ENCODE measurements at places on chromosomes 13 and 19.

GRCh38 chr13:75079226-75079625 is 402.7 kb downstream of the TBC1D4 start:
- DNase-seq, result no peak

- no peak for DNase-seq
These were observed 21.2 kb upstream of the CPB2 start for GRCh38 chr13:46126056-46126455.

DNA sequence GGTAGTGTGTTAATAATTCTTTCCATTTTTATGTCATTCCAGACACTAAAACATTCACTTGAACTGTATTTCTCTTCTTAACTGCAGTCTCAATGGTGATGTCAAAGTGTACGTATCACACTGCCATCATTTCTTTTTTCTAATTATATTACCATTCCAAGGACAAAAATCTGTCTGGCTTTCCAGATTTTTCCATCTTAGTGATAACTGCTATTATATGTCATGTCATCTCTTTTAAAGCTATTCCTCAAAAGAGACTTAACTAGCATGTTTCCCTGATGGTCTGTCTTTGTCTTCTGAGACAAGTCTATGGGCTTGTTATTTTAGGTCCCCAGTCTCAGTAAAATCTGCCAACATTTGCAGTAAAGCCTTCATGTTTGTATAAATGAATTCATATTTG is 1207.1 kb downstream of the PCDH17 start:
- no peak for DNase-seq

DNA sequence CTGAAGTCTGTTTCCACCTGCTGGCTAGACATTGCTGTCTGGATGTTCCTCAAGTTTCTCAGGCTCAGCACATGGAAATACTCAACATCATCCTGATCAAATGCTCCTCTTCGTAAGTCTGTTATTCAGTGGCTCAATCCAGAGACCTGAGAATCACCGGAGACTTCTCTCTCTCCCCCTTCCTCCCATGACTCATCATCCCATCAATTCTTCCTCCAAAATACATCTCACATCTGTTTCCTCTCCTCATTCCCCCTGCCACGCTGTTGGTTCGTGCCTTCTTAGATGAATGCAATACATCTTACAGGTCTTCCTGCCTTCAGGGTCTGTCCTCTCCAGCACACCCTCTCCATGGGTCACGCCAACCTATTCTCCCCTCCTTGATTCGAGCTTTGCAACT is 7.4 kb upstream of the RXFP2 start:
- DNase-seq, result no peak

GRCh38 chr13:76750126-76750525 is 136.1 kb downstream of the KCTD12 start:
- no peak for DNase-seq

GRCh38 chr13:99031832-99032231 is 54.0 kb upstream of the DOCK9 start:
- DNase-seq, result no peak

DNA sequence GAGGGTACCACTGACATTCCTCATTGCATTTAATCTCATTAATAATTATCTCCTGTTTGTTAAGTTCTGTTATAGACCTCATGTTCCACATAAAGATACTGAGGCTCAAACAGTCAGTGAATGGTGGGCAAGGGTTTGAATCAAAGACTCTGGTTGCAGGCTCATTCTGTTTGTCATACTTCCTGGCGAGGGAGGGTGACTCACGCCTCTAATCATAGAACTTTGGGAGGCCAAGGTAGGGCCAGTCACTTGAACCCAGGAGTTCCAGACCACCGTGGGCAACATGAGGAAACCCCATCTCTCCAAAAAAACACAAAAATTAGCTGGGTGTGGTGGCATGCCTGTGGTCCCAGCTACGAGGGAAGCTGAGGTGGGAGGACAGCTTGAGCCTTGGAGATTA is 220.7 kb upstream of the MIR17HG start:
- DNase-seq, result no peak

GRCh38 chr19:19463348-19464117 is 51.8 kb downstream of the TSSK6 start:
- no peak for DNase-seq

GRCh38 chr19:41206456-41206855 is 12.6 kb upstream of the AXL start:
- no peak for DNase-seq

DNA sequence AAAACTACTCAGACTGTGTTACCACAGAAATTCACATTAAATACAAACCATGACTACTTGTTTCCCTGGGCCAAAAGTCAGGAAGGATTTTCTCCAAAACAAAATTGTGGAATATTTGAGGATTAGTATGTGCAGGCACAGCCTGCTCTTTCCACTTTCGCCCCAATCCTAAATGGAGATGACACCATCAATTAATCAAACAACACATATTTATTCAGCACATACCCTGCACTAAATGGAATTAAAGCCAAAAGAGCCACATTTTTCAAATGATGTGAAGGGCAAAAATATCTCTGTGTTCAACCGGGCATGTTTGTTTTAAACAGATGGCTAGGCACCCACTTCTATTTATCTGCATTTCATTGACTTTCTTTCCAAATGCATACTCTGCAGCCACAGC is 523.1 kb downstream of the DCT start:
- no peak for DNase-seq

DNA sequence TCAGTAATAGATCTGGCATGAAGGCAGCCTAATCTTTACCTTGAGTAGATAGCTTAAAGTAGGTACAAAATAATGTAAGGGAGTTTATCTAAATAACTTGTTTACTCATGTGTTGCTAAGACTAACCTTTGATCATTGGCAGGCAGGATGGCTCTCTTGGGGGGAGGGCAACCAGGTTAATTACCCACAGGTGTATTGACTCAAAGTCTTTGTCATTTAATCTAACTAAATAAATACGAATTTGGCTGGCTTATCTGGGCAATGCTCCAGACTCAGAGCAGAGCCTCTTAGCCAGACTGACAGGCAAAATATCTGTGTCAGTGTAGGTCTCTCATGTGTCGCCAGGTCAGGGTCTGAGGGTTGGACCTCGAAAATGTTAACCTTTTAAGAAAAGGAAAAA is 283.4 kb upstream of the KLHL1 start:
- no peak for DNase-seq

DNA sequence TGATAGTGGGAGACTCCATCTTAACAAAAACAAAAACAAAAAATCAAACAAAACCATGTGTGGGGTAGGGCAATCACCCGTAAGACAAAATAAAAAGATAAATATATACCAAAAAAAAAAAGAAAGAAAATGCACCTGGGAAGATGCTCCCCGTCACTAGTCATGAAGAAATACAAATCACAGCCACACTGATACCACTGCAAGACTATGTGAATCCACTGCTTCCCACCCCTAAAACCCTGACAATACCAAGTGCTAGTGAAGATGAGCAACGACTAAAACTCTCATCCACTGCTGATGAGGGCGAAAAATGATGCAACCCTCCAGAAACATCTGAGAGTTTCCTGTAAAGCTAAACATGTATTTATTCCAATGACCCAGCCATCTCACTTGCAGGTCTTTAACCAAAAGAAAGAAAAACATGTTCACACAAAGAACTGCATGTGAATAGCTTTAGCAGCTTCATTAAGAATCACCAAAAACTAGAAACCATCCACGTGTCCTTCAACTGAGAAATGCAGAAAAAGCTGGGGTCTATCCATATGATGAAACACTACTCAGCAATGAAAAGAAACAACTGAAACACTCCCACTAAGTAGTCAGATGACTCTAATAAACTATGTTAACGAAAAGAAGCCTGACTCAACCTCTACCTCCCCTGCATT is 31.7 kb downstream of the BRD4 start:
- DNase-seq, result no peak

- DNase-seq, result no peak
These were observed 4.2 kb upstream of the RPS11 start for GRCh38 chr19:49491804-49492572.

GRCh38 chr13:73340069-73340468 is 281.3 kb downstream of the KLF5 start:
- DNase-seq, result no peak

DNA sequence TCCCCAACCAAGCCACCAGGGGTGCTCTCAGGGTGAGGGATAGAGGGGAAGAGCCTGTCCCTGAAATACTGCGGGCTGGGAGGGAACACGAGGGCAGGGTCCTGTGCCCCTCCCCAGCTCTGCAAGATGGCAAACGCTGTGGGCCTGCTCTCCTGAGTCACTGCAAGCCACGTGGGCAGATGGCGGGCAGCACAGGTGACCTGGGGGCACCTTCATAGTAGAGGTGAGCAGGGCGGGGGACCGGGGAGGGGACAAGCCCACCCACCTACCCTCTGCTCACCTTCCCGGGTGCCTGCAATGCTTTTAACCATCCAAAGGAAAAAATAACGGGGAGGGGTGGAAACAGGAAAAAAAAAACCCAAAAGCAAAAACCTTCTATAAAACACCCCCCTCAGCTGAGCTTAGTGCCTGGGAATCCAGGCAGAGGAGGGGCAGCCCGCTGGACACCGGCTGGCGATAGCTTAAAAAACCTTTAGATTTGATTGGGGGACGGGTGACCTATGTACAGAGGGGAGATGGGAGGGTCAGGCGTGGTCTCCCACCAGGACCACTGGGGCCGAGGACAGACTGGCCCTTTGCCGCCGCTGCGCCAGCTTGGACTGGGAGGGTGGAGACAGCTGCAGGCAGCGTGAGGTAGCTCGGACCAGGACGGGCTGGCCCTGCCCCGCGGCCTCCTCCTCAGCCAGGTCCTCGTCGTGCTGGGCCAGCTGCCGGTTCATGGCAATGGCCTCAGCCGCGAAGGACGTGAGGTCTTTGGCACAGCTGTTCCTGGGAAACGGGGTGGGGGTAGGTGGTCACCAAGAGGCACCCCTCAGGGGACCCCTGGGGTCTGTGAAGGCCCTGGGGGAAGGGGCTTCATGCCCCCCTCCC is 11.7 kb downstream of the MKNK2 start:
- no peak for DNase-seq

DNA sequence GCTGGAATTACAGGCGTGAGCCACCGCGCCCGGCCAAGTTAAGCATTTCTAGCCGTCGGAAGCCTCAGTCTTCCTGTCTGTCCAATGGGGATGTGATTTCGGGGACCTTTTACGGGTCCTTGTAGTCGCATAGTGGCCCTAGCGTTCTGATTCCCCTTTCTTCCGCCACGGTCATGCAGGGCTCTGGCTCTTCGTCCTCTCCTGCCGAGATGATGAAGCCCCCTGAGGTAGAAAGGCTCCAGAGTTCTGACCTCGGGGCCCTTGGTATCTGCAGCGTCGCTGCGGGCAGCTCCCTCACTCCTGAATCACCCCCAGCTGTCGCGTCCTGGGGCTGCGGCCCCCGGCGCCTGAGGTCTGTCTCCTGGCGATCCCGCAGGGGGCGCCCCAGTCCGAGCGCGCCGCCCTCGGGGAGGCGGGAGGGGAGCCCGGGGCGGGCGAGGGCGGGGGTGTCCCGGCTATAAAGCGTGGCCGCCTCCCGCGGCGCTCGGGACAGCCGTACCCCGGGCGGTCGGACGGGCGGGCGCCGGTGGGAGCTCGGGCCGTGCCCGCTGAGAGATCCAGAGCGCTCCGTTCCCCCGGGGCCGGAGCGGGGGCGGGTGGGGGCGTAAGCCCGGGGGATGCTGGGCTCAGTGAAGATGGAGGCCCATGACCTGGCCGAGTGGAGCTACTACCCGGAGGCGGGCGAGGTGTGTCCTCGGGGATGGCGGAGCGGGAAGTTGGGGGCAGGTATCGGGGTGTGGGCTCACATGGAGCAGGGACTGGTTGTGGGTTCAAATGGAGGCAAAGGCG is at the start of gene FOXA3:
FOXA3 (plus strand) TSS at position 487 of the 789 bp plus-strand sequence; CDS start at position 618, 131 bp downstream.
- peak; percentile 94 for DNase-seq

- DNase-seq, result no peak
These were observed at the start of gene RASGRP4 for GRCh38 chr19:38425810-38426466. Gene RASGRP4 (minus strand): TSS chr19:38426219. CDS start chr19:38426091, 128 bp downstream.

- no peak for DNase-seq
These were observed 730 bp upstream of the ABCC4 start for GRCh38 chr13:95301968-95302393.

GRCh38 chr13:36981156-36981743 is 17.9 kb downstream of the ALG5 start:
- no peak for DNase-seq

DNA sequence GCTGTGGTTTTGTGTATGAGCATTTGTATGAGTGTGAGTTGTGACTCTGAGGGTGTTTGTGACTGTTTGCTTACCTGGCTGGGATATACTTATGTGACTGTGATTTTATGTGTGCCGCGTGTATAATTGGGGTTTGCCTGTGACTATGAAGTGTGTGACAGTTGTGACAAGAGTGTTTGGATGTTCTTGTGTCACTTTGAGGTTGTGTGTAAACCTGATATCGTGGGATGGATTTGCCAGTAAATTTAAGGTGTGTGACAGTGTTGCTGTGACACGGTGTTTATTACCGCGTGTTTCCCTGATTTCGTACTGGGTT is 442 bp downstream of the ZNF420 start:
- no peak for DNase-seq

GRCh38 chr19:1472231-1473084 is 6.6 kb downstream of the C19orf25 start:
- DNase-seq, result no peak

- DNase-seq, result no peak
These were observed 46.3 kb downstream of the CCNE1 start for GRCh38 chr19:29858000-29858596.

- DNase-seq, result peak; percentile 74
These were observed 1.6 kb downstream of the ZNF414 start for GRCh38 chr19:8512115-8512967.

DNA sequence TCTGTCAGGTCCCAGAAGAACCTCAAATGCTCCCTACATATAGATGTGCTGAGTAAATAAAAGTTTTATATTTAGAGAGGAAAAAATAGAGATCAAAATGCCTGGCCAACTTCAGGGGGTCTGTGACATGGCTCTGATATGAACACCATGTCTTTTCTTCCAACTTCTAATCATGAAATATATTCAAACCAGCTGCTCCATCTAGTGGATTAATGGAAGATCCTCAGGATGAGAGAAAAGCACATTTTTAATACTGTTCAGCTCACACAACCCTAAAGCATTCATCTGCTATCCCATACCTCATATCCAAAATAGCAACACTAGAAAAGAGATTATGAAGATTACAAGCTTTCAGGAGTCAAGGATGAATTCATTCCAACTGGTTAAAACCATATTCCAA is 56.0 kb upstream of the DOCK9 start:
- DNase-seq, result no peak

- DNase-seq, result no peak
These were observed 1691.7 kb upstream of the PCDH20 start for GRCh38 chr13:63107179-63107943.
